ENCODE measurements at places on chromosomes 1 and 21. TPM values are rescaled to one million over a fixed set of nuclear protein-coding genes. Genes with fewer than 3 reads are reported as not detected.

The TEKT2 gene
- not detected for total RNA-seq

- no peak overlapping the region for H3K4me3 ChIP-seq
- peaks cover 6% of the 10 kb centered on the region for H3K36me3 ChIP-seq
- no peaks in the 10 kb centered on the region for H3K27me3 ChIP-seq
- no peak overlapping the region for H3K27ac ChIP-seq
- DNase-seq: no peak
Measured at GRCh38 chr1:11109047-11109760, 9.5 kb upstream of the EXOSC10 start.

- H3K4me1 ChIP-seq: no peaks in the 10 kb centered on the region
- peak; percentile 72 for DNase-seq
- no peak overlapping the region for H3K27ac ChIP-seq
Measured at GRCh38 chr1:1199141-1199960, 7.0 kb downstream of the TNFRSF18 start.

DNA sequence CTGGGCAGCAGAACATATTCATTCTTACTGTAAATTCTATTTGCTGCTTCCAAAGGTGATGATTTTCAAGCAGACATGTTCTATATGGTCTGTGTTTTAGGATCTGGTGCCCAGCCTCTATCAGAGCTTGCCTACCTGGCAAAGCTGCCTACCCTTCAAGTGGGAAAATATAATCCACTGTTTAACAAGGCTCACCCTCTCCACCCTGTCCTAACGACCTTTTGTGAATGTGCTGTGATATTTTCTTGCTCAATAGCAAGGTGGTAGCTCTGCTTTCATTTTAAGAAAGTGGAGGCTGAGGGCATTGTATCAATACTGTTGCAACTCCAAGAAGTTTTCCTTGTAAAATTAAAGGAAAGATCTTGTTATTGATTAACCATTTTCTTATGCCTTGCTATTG, 26.0 kb upstream of the AGO1 start:
- H3K27ac ChIP-seq: peak overlapping the region; percentile 51
- H3K27me3 ChIP-seq: no peaks in the 10 kb centered on the region
- H3K4me3 ChIP-seq: no peak overlapping the region
- H3K4me1 ChIP-seq: no peaks in the 10 kb centered on the region

DNA sequence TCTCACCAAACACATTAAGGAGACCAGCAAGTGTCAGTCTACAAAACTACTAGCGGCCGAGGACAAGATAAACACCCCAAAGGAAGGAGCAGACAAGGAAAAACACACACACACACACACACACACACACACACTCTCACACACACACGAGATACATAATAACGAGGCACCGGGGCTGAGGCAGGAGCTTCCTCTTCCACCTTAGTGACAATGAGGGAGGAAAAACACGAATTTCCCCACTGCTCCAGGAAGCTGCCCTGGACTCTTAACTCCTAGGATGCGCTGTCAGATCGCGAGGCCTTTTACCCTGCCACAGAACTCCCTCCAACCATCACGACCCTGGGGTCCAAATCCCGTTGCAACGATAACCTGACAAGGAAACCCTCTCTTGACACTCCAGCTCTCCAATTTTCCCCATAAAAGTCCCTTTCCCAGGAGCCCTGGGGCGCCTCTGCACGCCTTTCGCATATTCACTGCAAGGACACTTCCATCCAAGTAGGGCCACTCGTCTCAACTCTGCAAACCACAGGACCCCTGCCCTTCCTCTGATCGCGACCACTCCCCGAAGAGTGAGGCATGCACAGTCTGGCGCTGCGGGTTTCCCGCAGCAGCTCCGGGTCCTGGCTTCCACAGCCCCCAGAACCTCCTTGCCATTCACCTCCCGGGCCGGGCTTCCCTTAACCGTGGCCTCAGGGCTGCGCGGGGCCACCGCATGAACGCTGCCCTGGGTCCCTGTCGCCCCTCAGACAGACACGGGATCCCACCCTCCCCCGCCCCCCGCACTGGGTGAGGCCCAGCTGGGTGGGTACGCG, 581 bp downstream of the ETV3 start:
- peak overlapping the region; percentile 95 for H3K27ac ChIP-seq
- H3K4me1 ChIP-seq: no peaks in the 10 kb centered on the region
- H3K36me3 ChIP-seq: peaks cover 12% of the 10 kb centered on the region

- no peaks in the 10 kb centered on the region for H3K27me3 ChIP-seq
- H3K36me3 ChIP-seq: no peaks in the 10 kb centered on the region
- no peaks in the 10 kb centered on the region for H3K4me1 ChIP-seq
Measured at GRCh38 chr21:25494804-25495203, 112.5 kb downstream of the MRPL39 start.

GRCh38 chr1:64248065-64248464, 44.6 kb downstream of the UBE2U start:
- H3K27me3 ChIP-seq: no peaks in the 10 kb centered on the region
- no peak overlapping the region for H3K27ac ChIP-seq
- no peak for DNase-seq
- no peaks in the 10 kb centered on the region for H3K36me3 ChIP-seq
- H3K4me1 ChIP-seq: no peaks in the 10 kb centered on the region

DNA sequence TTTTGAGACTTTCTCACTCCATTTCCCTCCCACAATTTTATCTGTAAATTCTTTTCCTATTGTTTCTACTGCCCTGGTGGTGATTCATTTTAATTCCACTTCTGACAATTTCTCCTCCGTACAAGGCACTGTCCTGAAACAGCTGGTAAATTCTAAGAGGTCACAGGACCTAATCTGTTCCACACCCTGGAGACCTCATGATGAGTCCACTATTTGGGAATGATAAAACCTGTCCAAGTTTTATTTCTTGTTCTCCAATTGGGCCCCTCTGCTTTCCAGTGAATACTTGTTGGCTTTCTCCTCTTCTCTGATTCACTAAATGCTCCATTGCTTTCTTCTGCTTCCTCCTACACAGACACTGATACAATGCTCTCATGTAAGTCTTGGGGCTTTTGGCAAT, 343.1 kb upstream of the DUSP10 start:
- H3K27me3 ChIP-seq: no peaks in the 10 kb centered on the region
- no peak overlapping the region for H3K4me3 ChIP-seq
- DNase-seq: no peak

Measured in aorta (tissue), 5 donors.